ENCODE measurements at places on chromosomes 7 and 10. TPM values are rescaled to one million over a fixed set of nuclear protein-coding genes. Genes with fewer than 3 reads are reported as not detected.

DNA sequence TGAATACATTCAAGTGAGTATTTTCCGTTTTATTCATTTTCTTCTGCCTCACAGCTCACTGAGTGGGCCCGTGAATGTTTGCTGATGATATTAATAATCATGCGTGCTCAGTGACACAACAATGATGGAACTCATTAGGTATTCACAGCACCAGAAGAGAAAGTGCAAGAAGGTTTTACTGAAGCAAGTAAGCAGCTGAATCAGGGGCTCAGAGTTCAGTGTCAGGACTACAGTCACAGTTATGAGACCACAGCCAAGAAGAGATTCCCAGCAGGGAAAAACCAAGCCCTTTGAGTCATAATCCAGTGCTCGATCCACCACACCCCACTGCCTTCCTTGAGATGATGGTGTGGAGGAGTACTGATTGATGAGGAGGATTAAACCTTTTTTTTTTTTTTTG lies 247.4 kb downstream of the KIAA1217 start:
- H3K4me3 ChIP-seq = no peak overlapping the region
- no peaks in the 10 kb centered on the region for H3K27me3 ChIP-seq
- DNase-seq = no peak
- H3K4me1 ChIP-seq = no peaks in the 10 kb centered on the region
- no peak overlapping the region for H3K27ac ChIP-seq

- no peak for DNase-seq
- H3K36me3 ChIP-seq = no peaks in the 10 kb centered on the region
- H3K4me3 ChIP-seq = no peak overlapping the region
- no peaks in the 10 kb centered on the region for H3K27me3 ChIP-seq
- H3K27ac ChIP-seq = no peak overlapping the region
Observed at GRCh38 chr10:98953251-98953650, 282.4 kb downstream of the HPSE2 start.

- H3K36me3 ChIP-seq = no peaks in the 10 kb centered on the region
- peaks cover 12% of the 10 kb centered on the region for H3K27me3 ChIP-seq
- DNase-seq = no peak
- no peak overlapping the region for H3K4me3 ChIP-seq
Observed at GRCh38 chr7:66631471-66631870, 2.8 kb downstream of the KCTD7 start.

DNA sequence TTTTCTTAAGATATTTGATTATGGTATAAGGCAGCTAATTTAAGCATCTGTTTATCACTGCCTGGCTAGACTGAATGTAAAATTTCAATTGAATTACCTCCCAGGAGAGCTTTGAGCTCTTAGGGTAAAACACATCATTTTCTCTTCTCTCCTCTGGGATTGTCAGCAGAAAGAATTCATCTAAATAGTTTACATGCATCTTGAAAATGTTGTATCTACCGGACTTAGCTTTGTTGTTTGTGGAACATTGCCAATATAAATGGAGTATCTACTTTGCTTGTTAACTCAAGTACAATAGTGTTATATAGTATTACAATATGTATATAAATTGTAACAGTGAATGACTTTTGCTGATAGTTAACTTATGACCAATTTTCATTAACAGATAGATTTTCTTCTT lies 73.3 kb downstream of the TAF3 start:
- no peak overlapping the region for H3K27ac ChIP-seq
- no peaks in the 10 kb centered on the region for H3K27me3 ChIP-seq
- no peaks in the 10 kb centered on the region for H3K36me3 ChIP-seq
- H3K4me1 ChIP-seq = peaks cover 6% of the 10 kb centered on the region
- no peak for DNase-seq

DNA sequence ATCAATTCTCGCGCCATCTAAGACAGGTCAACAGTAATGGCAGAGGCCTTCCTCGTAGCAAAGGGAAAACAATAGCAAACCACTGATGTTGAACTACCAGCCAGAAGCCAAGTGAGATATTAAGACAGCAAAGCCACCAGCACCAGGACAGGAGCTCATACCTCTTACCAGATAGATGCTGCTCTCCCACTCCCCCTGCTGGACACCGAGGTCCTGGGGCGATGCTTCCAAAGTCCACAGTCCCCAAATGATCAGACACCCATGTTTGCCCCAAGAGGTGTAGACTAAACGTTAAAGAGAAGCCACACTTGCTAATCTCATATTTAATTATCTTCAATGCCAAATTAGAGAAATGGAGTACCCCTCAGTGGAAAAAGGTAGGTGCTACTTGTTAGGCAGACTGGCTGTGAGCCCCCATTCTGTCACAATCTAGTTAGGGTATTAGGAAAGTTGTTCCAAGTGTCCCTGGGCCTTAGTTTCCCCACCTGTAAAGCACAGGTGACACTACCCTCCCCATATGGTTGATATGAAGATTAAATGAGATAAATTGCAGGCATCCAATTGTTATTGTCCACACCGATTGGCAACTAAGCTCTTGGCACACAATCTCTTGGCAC lies 39.9 kb downstream of the TOMM7 start:
- H3K4me3 ChIP-seq = no peak overlapping the region
- DNase-seq = peak; percentile 76
- no peaks in the 10 kb centered on the region for H3K36me3 ChIP-seq

- H3K4me1 ChIP-seq = peaks cover 29% of the 10 kb centered on the region
- H3K4me3 ChIP-seq = no peak overlapping the region
- no peaks in the 10 kb centered on the region for H3K36me3 ChIP-seq
- no peak overlapping the region for H3K27ac ChIP-seq
Observed at GRCh38 chr7:8217200-8218068, 44.5 kb downstream of the ICA1 start.

- peaks cover 8% of the 10 kb centered on the region for H3K27me3 ChIP-seq
- no peaks in the 10 kb centered on the region for H3K36me3 ChIP-seq
- H3K4me1 ChIP-seq = peaks cover 9% of the 10 kb centered on the region
- H3K27ac ChIP-seq = no peak overlapping the region
Observed at GRCh38 chr10:34427911-34428216, 387.2 kb downstream of the PARD3 start.

DNA sequence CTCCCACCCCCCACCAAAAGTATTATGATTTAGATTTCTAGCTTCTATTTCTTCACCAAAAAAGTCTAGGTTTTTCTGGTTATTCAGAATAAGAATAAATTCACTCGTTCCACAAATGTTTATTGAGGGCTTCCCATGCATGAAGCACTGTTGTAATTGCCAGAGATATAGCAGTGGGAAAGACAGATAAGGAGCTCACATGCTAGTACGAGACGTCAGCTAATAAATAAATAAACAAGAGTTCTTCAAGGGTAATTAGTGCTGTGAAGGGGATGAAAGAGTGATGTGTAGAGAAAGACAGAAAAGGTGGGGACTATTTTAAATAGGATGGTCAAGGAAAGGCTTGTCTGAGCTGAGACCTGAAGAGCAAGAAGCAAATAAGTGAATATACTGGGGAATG lies 38.1 kb upstream of the SEPTIN7 start:
- H3K36me3 ChIP-seq = no peaks in the 10 kb centered on the region
- H3K27ac ChIP-seq = no peak overlapping the region
- H3K4me3 ChIP-seq = no peak overlapping the region
- H3K4me1 ChIP-seq = peaks cover 11% of the 10 kb centered on the region
- no peak for DNase-seq

DNA sequence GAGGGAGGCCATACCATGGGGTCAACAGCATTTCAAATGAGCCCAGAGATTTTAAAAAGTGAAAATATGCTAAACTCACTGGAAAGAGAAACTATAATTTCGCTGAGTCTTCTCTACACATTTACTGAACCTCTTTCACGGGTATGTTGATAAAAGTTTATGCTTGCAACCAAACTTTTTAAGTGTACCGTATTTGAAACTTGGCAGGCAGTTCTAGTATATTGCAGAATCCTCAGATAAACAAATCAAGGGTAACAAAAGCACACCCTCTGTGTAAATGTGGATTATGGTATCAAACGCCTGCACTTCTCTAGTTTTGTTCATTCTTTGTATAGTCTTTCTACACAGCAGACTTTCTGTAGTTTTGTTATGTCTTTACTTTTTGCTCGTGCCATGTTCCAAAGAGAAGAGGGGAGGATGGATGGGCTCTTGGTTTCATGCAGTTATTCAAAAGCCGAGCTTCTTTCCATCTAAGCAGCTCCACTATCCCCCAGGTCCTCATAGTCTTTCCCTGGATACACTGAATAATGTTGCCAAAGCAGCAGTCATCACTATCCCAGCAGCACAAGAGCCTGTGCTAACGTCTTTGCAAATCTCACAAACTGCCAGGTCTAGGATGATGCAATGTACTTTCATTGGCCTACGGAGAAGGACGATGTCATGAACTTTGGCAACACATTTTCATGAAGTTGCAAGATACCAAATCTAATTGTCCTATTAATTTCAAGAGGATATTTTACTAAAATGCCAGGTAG lies 131.2 kb downstream of the MPP7 start:
- H3K36me3 ChIP-seq = no peaks in the 10 kb centered on the region
- no peak for DNase-seq
- no peak overlapping the region for H3K27ac ChIP-seq
- H3K27me3 ChIP-seq = no peaks in the 10 kb centered on the region

DNA sequence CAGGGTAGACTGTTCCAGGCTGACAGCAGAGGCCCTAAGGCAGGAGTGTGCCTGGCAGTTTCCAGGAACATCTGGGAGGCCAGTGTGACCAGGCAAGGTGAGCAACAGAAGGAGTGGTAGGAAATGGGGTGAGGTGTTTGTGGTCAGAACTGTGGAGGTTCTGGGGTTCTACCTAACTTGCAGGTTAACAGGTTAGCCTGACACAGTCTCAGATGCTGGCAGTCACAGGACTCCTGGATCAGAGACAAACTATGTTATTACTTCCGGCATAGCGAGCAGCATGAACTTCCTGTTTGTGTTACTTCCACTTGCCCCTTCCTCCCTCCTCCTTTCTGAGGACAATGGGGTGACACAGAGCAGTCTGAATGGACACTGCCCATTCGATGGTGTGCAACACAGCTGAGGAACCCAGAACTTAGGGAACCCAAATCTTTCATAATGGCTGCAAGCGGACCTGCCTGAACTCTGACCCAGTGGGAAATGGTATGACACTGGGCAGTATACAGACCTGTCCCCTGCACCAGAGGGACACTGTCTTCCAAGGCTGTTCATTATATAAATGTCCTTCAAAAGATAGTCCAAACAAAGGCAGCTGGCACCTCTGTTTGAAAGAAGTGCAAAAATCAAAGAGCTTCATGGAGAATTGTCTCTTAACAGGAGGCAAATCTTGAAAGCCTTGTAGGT lies 3.9 kb upstream of the SAR1A start:
- no peak overlapping the region for H3K4me3 ChIP-seq
- no peaks in the 10 kb centered on the region for H3K36me3 ChIP-seq
- H3K27me3 ChIP-seq = no peaks in the 10 kb centered on the region
- no peak overlapping the region for H3K27ac ChIP-seq
- H3K4me1 ChIP-seq = peaks cover 2% of the 10 kb centered on the region

DNA sequence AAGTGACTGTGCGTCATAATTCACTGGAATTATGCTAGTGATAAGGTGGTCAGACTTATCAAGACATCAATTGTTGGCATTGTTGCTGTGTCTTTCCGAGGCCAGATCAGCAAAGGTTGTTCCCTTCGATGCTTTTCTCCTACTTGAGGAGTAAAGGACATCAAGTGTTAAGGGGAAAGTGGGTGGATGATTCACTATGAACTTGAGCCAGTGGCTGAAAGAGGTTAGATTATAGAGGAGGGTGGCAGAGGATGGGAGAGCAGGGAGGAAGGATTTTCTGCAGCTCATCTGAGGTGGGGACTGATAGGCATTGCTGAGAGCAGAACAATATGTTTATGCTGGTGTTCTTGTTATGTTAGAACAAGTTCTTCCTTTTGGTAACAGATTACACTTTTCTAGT lies 131.4 kb upstream of the AGR3 start:
- DNase-seq = no peak
- no peaks in the 10 kb centered on the region for H3K36me3 ChIP-seq
- no peak overlapping the region for H3K4me3 ChIP-seq
- no peaks in the 10 kb centered on the region for H3K27me3 ChIP-seq
- no peak overlapping the region for H3K27ac ChIP-seq
- H3K4me1 ChIP-seq = no peaks in the 10 kb centered on the region

GRCh38 chr7:158759245-158759614 lies 54.6 kb upstream of the NCAPG2 start:
- DNase-seq = no peak
- H3K27me3 ChIP-seq = no peaks in the 10 kb centered on the region
- H3K4me3 ChIP-seq = no peak overlapping the region

DNA sequence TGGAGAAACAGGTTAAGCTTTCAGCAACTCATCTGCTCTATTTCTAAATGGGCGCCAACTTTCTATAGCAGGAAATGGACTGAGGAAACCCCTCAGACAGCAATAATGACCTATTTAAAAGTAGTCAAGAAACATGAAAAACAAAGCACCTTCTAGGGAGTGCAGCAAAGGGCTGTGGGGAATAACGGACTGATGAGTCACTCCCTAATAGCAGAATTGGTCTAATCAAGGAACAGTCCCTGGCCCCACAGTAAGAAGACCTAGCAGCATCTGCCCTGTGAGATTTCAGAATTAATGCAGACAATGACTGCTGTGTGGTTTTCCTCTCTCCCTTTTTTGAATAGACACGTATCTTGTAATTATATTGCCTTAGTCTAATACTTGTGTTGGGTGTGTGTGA lies 602.9 kb downstream of the IPMK start:
- no peaks in the 10 kb centered on the region for H3K36me3 ChIP-seq
- H3K27me3 ChIP-seq = no peaks in the 10 kb centered on the region
- no peak overlapping the region for H3K4me3 ChIP-seq
- H3K27ac ChIP-seq = no peak overlapping the region
- H3K4me1 ChIP-seq = no peaks in the 10 kb centered on the region

GRCh38 chr10:132946311-132946710 lies 3.9 kb upstream of the CFAP46 start:
- H3K4me1 ChIP-seq = peaks cover 3% of the 10 kb centered on the region
- no peaks in the 10 kb centered on the region for H3K36me3 ChIP-seq
- H3K27ac ChIP-seq = no peak overlapping the region
- H3K27me3 ChIP-seq = peaks cover 30% of the 10 kb centered on the region
- no peak for DNase-seq

DNA sequence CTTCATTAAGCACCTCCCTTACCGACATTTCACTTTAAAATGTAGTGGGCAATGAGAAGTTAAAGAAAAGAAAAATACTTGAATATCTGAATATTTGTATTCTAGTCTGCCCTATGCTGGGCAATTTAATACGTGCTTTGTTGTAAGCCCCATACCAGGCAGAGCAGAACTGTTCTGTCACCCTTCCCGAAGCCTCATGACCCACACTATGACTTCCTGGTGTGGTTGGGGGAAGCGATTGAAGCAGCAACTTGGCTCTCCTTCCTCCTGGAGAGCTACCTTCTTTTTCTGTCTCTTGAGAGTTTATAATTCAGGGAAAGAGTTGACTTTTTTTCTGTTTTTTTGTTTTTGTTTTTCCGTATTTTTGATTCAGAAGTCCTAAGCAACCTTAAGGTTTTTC lies 243.7 kb downstream of the INHBA start:
- no peak overlapping the region for H3K27ac ChIP-seq
- no peaks in the 10 kb centered on the region for H3K36me3 ChIP-seq
- DNase-seq = no peak
- no peaks in the 10 kb centered on the region for H3K4me1 ChIP-seq

GRCh38 chr10:98363220-98363619 lies 51.8 kb downstream of the PYROXD2 start:
- H3K4me3 ChIP-seq = no peak overlapping the region
- DNase-seq = no peak
- no peaks in the 10 kb centered on the region for H3K36me3 ChIP-seq
- H3K27me3 ChIP-seq = no peaks in the 10 kb centered on the region
- no peaks in the 10 kb centered on the region for H3K4me1 ChIP-seq
- H3K27ac ChIP-seq = no peak overlapping the region

MACC1 gene
- 7.2 TPM for total RNA-seq

BUB3 gene
- 245 TPM for total RNA-seq

RAPGEF5 gene
- total RNA-seq = 4.6 TPM

SFRP5 gene
- total RNA-seq = not detected

WNT2 gene
- total RNA-seq = not detected

CXCL12 gene
- 0.09 TPM for total RNA-seq

HGF gene
- total RNA-seq = 0.22 TPM

C10orf143 gene
- total RNA-seq = 1.6 TPM

BLVRA gene
- total RNA-seq = 24.6 TPM

INA gene
- total RNA-seq = 9.7 TPM

MAGI2 gene
- total RNA-seq = 4.2 TPM

All from neural progenitor cell (in vitro differentiated cells).